ENCODE measurements at places on chromosomes 6 and 20. TPM values are rescaled to one million over a fixed set of nuclear protein-coding genes. Genes with fewer than 3 reads are reported as not detected.

GABRR2 gene
- total RNA-seq = not detected

PLCB4 gene
- total RNA-seq = 1.8 TPM

LY86 gene
- total RNA-seq = not detected

SNTA1 gene
- 16.9 TPM for total RNA-seq

GPR31 gene
- total RNA-seq = not detected

ULBP2 gene
- total RNA-seq = 6.6 TPM

NEURL2 gene
- total RNA-seq = 3.7 TPM
